ENCODE measurements at places on chromosomes 7 and 10.

- DNase-seq, result no peak
Observed at GRCh38 chr7:114086537-114086913, 167.7 kb upstream of the PPP1R3A start.

- peak; percentile 59 for DNase-seq
Observed at GRCh38 chr10:124719213-124719851, 24.8 kb downstream of the FAM53B start.

DNA sequence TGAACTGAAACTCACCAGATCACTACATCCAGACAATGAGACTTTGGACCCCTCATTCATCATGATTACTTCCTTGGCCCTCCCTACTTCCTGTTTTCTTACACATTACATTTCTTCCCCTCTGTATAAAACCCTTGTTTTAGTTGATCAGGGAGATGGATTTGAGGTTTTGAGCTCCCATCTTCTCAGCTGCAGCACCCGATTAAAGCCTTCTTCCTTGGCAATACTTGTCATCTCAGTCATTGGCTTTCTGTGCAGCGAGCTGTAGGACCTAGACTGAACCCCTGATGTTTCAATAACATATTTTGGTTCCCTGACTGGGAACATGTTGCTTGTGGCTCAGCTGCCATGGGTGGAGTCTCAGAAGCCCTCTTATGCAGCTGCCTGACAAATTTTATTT is 33.1 kb downstream of the NOLC1 start:
- no peak for DNase-seq

DNA sequence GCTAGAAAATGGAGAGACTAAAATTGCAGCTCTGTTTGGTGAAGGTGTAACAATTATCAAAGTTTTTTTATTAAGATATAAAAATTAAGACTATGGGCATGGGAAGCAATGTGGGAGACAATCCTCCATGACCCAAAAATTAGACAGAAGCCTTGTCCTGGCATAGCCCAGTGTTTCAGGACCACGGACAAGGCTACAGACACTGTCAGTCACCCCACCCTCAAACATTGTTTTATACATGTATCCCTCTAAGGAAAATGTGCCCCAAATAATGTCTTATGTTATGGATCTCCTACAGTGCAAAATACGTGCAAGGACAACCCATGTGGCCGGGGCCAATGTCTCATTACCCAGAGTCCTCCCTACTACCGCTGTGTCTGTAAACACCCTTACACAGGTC is 24.0 kb downstream of the HABP2 start:
- peak; percentile 17 for DNase-seq

GRCh38 chr7:96970739-96971138 is 34.6 kb upstream of the DLX6 start:
- no peak for DNase-seq

DNA sequence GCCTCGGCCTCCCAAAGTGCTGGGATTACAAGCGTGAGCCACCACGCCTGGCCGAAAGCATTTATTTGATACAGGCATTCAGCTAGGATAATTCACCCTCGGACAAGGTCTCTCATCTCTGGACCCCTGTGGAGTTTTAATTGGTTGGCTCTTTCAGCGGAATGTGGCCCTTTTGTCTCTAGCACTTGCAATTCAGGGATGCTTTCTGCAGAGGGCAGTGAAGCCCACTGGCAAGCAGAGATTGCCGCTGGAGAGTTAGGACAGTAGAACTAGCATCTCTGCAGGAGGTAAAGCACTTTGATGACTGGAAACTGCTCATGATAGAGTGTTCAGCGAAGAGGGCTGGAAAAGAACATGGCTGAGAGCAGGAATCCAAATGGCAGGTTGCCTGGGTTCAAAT is 62.0 kb downstream of the SUFU start:
- DNase-seq, result no peak

GRCh38 chr10:116669832-116670644 is 49.3 kb downstream of the PNLIPRP2 start:
- DNase-seq, result no peak

- DNase-seq, result no peak
Observed at GRCh38 chr10:131126321-131127137, 185.0 kb downstream of the TCERG1L start.

- no peak for DNase-seq
Observed at GRCh38 chr7:108568801-108569380, 615 bp downstream of the THAP5 start.

DNA sequence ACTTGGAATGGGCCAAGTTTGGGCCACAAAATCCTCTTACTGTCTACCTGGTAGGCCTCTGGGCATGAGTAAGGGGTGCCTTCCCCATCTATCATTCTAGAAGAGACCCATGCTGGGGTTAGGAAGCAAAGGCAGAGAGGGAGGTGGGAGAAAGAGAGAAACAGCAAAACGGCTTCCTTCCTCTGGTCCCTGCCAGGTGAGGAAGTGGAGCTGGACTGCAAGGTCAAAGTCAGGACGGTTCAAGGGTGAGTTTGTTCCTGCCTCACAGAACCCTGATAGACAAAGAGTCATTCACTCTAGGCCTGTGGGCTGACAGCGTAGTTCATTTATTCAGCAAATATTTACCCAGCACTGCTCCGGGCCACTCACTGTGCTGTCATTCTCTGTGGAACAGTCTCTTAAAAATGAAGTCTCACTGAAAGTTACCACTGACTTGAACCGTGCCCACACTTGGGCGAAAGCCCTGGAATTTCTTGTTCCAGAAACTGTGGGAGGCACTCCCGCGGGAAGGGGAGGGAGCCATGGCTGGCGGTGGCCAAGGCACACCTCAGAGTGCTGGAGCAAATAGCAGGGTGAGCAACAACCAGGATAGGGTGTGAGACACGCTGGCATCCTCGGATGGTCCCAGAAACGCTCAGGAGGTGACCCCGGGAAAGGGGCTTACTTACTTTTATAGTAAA is 26.2 kb upstream of the ECHDC3 start:
- DNase-seq, result no peak

DNA sequence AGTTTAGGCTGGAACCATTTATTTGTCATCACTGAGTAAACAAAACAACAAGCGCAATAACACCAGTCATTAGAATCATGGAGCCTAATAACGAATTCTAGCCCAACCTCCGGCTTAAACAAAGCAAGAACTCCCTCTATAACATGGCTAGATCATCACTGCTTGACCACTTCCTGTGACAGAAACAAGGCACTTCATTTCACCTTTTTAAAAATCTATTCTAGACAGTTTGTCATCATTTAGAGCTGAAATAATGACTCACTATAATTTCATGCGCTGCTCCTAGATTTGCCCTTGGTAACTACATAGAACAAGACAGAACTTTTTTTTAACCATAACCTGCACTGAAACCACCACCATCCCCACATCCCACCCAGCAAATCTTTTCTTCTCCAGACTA is 81.3 kb downstream of the OSBPL3 start:
- DNase-seq, result peak; percentile 59

DNA sequence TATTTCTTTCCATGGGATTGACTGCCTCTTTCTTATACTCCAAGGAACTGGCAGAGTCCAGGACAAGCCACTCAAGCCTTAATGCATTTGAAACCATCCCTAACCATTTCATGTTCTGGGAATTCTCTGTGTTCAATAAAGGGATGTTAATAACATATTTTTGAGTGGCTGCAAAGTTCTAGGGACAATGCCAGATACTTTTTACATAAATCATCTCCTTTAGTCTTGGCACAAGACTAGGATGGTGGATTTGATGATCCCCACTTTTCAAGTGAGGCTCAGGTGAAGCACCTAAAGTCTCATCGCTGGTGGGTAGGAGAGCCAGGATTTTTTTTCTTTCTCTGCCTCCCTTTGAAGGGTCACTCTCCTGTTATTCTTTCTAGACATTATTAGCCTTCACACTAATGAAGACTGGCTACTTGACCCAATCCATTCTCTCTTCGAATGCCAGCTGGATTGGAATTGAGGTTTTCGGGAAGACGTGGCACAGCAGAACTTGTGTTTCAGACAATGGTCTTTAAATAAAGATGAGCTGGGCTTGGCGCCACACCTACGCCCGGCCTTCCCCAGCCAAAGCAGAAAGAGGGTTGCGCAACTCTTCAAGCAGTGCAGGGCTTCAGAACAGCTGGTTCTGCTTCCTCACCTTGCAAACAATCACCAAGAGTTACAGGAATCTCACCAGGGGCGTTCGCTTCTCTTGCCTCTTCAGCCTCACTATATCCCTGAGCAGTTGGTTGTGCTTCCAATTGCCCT is 73.8 kb upstream of the BMPER start:
- peak; percentile 64 for DNase-seq

- DNase-seq, result no peak
Observed at GRCh38 chr7:120951826-120952225, 1.2 kb downstream of the ING3 start.

GRCh38 chr7:11416641-11417458 is 415.1 kb downstream of the THSD7A start:
- DNase-seq, result no peak

DNA sequence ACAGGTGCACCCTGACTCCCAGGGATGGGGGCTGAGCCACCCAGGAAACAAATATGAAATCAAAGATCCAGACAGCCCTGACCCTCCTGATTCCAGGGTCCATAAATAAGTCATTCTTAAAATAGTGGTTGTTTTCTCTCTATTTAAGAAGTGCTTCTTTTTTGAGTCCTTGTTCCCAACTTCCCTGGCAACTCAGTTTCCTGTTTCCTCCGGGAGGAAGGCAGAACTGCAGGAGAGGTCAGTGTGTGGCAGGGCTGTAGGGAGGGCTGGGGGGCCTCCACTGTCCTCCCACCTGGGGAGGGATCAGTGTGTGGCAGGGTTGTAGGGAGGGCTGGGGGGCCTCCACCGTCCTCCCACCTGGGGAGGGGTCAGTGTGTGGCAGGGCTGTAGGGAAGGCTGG is 88.7 kb upstream of the PDGFA start:
- no peak for DNase-seq

- no peak for DNase-seq
Observed at GRCh38 chr7:71668572-71668971, 536.6 kb downstream of the GALNT17 start.

- no peak for DNase-seq
Observed at GRCh38 chr10:72386916-72387586, 32.3 kb upstream of the DNAJB12 start.

DNA sequence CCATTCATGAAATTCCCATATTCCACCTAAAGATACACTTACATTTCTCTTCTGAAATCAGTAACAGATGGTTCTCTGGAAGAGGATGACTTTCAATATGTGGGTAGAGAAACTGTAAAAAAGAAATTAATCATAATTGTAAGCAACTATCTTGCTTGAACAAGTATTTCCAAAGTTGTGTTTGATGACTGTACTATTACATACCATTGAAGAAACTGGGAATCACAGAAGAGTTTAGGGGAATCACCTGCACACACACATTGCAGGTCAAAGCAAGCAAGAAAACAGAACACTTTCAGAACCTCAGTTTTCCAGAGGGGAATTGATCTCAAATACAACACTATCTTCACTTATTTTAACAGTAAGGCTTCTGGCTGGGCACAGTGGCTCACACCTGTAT is 33.6 kb downstream of the GSAP start:
- no peak for DNase-seq

DNA sequence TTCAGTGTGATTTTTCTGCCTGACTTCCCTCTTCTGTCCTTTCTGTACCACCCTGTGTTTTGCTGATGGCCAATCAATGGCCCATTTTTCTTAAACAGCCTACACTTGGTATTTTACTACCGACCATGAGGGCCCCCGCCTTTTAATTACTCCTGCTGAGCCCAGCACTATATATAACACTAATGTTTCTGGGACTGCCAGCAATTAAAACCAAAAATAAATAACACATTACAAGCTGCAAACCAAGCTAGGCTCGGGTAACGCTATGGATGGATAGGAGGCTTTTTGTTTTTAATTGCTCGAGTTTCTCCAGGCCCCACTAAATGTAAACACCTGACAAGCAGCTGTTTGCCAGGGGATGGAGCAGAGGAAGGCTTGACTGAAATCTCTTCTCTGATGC is 915.4 kb upstream of the AUTS2 start:
- no peak for DNase-seq

DNA sequence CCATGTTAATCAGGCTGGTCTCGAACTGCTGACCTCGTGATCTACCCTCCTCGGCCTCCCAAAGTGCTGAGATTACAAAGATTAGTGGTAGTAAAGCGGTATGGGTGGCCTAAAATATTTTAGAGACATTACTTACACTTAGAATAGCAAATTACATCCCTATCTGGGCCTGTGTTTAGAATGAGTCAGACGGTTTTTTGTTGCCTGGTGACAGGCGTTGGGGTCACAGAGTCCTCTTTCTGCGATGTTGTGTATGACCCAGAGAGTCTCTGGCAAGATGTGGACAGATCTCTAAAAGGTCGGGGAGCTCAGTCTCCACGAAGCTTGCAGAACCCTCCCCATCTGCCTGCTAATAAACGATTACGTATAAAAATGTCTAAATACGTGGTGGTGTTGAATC is 39.6 kb upstream of the PRKCQ start:
- DNase-seq, result peak; percentile 13

DNA sequence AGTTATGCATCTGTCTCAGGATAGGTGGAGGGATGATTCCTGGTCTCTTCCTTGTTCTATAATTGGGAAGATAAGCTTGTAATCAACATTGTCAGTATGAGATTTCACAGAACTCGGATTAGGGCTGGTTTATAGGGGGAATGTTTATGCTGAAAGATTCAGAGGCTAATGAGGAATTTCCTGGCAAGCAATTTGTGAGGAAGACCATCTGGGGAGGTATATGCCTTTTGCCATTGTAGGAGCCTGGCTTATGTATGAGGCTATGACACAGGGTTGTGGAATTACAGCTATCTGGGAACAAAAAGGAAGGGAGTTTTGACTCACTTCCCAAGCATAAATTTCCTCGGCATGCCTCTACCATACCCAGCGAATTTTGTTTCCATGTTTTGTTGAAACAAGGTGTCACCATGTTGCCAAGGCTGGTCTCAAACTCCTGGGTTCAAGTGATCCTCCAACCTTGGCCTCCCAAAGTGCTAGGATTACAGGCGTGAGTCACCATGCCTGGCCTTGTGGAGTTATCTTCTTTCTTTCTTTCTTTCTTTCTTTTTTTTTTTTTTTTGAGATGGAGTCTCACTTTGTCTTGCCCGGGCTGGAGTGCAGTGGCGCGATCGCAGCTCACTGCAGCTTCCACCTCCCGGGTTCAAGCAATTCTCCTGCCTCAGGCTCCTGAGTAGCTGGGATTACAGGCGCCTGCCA is 1.6 kb upstream of the COPS6 start:
- DNase-seq, result peak; percentile 97

GRCh38 chr7:78769481-78770101 is 683.9 kb downstream of the MAGI2 start:
- peak; percentile 13 for DNase-seq

DNA sequence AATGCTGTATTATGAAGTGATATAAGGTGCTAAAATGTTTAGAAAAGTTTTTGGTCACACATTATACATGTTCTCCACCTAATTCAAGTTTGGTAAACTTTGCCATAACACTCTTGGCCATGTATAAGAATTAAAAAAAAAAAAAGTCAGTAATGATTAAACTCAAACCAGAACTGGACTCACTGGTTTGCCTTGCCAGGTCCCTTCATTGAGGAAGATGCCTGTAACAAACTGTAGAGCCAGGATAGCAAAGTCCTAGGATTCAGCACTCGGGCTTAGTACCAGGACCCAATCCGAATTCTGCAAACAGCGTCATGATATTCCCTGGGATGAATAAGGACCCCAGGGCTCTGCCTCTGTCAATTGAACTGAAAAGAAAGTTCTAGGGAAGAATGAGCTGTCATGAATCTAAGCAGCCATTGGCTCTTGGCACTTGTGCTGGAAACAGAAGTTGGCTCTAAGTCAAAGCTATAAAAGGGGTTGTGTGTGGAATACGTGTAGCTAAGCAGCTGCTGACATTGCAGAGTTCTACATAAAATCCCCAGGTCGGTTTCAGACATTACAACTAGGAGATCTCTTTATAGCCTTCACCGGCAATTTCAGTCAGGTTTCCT is 216.9 kb downstream of the C7orf25 start:
- peak; percentile 32 for DNase-seq
